Left colon (tissue), 2 donors: ENCODE measurements at places on chromosomes 1 and 21.

DNA sequence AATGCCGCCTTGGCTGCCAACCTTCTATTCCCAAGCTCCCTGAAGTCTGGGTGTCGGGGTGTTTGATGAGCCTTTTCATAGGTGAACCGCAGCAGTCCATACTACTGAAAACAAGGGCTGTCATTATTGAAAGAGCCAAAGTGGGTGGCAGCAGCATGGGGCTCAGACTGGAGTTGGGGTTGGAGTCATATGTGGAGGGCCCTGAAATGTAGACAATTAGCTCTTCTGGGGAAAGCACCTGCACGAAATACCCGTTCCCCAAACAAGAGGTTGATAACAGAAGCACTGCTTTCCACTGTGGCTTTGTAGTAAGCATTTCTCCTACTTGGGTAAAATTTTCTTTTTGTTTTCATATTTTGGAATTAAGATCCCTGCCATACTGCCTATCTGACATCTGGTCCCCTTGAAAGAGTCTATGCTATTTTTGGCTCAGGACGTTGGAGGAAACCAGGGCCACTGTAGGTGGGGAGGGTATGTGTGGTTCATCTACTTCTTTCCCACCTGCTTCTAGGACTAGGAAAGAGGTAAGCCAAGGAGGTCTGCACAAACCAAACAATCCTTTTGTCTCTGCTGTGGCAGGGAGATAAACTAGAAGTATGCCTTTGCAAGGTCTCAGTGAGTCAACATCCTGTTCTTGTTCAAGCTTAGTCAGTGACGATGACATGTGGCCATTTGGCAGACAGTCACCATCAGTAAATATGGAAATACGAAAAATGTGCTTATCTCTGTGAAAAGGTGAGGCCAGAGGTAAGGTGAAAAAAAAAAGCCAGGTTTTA lies 197.0 kb upstream of the UBE2U start:
- no peak for DNase-seq

DNA sequence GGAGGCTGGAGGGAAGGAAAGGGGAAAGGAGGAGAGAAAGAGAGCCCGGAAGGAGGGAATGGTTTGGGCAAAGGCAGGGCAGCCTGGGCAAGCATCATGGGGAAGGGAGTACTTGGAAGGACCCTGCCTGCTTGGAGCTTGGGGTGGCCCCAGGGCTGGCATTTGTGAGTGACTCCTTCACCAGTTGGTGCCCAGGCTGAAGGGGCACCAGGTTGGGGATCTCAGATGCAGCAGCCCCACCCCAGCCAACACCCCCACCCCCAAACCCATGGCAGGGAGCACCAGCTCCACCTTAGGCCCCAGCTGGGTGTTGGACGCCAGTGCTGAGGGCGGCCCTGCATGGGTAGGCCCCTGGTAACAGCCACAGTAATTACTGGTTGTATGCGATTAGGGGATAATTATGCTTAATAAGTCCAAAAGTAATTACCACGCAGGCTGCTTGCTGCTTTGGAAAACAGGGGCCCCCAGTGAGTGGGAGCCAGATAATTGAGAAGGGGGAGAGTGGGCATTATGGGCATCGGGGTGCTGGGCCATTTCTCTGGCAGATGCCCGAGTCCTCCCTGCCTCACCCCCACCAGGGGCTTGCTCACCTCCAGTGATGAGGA lies 78.3 kb downstream of the VWA5B1 start:
- no peak for DNase-seq

DNA sequence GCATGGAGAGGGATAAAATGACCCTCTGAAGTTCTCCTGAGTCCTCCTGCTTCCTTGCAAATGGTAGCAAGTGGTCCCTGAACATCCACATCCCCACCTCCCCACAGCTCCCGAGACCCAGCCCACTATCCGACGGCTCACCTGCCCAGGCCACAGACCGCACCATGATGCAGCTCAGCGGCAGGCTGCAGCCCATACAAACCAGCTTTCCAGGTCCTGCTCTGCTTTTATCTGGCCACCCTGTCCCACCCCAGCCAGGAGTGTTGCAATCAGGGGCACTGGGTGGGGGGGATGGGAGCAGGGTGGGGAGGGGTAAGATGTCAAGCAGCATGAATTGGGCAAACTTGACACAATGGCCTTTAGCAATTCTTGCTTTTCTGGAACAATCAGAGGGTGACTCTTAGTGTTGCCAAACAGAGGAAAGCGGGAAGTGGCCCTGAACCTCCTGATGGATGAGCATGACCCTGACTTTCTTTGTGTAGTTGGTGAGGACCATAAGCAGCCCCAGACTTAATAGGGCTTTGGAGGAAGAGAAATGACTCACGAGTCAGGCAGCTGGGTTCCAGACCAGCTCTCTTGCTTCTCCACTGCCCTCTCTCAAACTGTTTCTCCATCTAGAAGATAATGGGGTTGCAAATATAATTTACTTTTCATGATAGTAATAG lies at the start of gene CHIT1:
Gene CHIT1, minus strand, starts transcription at position 203 of the 665 bp plus-strand sequence. Its CDS starts 37 bp downstream, at position 166.
- no peak for DNase-seq

DNA sequence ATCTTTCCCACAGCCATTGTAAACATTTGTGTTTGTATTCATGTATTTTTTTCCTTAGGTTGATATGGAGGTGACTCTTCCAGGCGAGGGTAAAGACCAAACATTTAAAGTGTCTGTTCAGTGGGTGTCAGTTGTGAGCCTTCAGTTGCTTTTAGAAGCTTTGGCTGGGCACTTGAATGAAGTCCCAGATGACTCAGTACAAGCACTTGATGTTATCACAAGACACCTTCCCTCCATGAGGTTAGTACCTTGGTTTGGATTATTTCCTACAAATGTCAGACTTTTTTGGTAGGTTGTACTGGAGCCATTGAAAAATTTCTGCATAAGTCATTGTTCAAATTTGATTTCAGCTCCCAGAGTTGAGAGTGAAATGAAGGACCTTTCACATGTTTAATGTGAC lies 17.4 kb downstream of the AGO4 start:
- DNase-seq, result no peak

- DNase-seq, result no peak
These were observed 92.4 kb downstream of the RUNX1 start for GRCh38 chr21:34956416-34957316.

DNA sequence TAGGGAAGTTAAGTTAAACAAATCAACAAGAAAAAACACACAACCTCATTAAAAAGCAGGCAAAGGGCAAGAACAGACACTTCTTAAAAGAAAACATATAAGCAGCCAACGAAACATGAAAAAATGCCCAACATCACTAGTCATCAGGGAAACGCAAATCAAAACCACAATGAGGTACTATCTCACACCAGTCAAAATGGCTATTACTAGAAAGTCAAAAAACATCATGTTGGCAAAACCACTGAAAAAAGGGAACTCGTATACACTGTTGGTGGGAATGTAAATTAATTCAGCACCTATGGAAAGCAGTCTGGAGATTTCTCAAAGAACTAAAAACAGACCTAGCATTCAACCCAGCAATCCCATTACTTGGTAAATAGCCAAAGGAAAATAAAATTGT lies 51.1 kb downstream of the HSF2BP start:
- DNase-seq, result no peak

GRCh38 chr1:110321846-110322245 lies 17.3 kb upstream of the RBM15 start:
- DNase-seq, result no peak

GRCh38 chr1:33322870-33323585 lies 2.1 kb upstream of the A3GALT2 start:
- DNase-seq, result no peak

DNA sequence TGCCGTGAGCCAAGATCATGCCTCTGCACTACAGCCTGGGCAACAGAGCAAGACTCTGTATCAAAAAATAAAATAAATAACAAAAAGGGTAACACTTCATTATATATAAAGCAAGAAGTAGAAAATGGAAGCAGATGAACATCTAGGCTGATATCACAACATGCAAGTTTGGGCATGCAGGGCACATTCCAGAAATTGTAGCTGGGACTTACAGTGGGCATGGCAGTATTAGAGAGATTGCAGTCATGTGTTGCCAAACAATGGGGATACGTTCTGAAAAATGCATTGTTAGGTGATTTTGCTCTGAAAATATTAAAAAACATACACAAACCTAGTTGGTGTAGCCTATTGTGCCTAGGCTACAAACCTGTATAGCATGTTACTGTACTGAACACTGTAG lies 441.0 kb upstream of the PRMT6 start:
- no peak for DNase-seq
